SJCRH30 (cell line): ENCODE measurements at places on chromosomes 3 and 15. TPM values are rescaled to one million over a fixed set of nuclear protein-coding genes. Genes with fewer than 3 reads are reported as not detected.

C3orf20 gene
- total RNA-seq: not detected in 2 replicates

TTC21A gene
- 0.36 and 0.56 TPM in 2 replicates for total RNA-seq

ANKRD34C gene
- total RNA-seq: not detected in 2 replicates

ALDH1L1 gene
- 0.05 and 0.08 TPM in 2 replicates for total RNA-seq

NIPA2 gene
- total RNA-seq: 108 and 110 TPM in 2 replicates

CIDEC gene
- not detected in 2 replicates for total RNA-seq

MKRN3 gene
- total RNA-seq: 4.8 and 4.9 TPM in 2 replicates

SLC12A1 gene
- not detected in 2 replicates for total RNA-seq

DNA sequence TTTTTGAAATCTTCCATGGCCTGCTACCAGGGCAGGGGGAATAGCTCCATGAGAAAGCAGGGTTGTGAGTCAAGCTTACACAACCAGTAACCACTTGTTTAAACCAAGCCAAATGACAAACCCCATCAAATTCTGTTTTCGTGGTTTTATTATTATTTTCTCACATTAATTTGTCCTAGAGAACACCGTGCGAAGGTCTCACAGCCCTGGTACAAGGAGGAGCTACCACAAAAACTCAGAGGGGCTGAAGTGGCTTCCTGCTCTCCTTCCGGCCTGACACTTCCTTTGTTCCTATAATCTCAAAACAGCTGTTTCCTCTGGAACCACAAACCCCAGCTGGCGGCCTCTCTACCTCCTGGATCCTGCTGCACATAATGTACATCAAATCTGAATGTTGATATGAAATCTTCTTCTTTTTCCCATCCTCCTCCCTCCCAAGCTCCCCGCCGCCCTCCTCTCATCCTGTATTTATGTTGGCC lies 375.9 kb downstream of the MCTP2 start:
- no peaks in the 10 kb centered on the region for H3K36me3 ChIP-seq
- no peak overlapping the region for H3K4me3 ChIP-seq
- peak overlapping the region; percentile 16 for H3K27ac ChIP-seq
- peak; percentile 81 for DNase-seq
- peaks cover 8% of the 10 kb centered on the region for H3K4me1 ChIP-seq

DNA sequence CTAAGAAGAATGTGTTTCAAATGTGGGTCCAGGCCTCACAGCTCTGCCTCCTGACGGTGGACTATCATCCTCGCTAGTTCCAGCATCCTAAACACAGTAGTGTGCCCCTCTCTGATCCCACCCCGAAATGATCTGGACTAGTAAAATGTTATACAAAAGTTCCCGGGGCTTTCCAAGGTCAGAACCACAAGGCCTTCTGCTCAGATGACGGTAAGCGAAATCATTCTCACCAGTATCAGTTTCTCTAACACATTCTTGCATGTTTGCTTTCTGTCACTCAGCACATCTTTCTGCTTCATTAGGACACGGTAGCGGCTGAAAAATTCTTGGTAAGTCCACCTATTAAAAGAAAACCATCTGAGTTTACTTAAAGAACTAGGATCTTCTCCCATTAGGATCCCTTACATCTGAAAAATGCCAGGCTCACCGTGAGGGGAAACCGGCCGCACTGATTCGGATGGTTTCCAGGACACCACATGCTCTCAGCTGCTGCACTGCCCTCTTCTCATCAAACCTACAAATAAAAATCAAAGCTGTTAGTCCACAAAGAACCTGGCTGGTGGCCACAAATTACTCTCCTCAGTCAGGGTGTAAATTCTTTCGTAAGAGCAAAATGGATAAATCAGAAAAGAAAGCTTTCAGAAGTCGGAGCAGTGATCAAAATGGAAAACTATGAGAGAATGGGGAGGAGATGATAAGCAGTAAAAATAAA lies 83.9 kb upstream of the MYO5C start:
- H3K4me1 ChIP-seq: no peaks in the 10 kb centered on the region
- no peaks in the 10 kb centered on the region for H3K27me3 ChIP-seq
- H3K4me3 ChIP-seq: no peak overlapping the region
- DNase-seq: no peak
- H3K36me3 ChIP-seq: no peaks in the 10 kb centered on the region

DNA sequence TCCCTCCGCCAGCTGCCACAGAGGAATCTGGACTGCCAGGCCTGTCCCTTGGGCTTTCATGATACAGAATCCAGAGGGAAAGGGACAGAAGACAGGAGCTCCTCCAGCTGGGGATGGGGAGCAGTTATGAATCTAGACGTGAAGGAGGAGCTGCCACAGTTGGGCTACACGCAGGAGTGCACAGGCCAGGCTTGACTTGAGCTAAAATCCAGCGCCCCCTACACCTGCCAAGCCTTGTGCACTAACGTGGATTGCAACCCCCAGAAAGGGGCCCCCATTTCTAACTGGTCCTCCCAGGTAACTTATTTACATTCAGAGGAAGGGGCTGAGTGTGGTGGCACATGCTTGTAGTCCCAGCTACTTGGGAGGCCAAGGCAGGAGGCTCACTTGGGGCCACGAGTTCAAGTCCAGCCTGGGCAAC lies 14.3 kb downstream of the KLHL6 start:
- no peaks in the 10 kb centered on the region for H3K36me3 ChIP-seq
- no peak overlapping the region for H3K27ac ChIP-seq
- no peak overlapping the region for H3K4me3 ChIP-seq

DNA sequence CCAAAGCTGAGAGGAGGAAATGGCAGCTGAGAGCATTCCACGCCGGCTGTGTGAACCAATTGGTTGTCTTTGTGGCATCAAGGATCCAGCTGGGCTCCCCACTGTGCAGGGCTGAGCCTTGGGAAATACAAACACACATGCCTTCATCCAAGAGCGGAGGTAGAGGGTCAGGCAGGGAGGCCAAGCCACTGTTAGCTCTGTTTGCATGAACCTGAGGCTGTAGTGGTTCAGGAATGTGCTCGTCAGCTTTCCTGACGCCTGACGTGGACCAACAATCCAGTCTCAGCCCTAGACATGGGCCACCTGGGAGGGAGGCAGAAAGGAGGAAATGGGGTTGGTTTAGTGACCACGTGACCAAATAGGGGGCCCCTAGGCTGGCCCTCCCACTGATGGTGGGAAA lies 276.9 kb downstream of the TLE3 start:
- no peaks in the 10 kb centered on the region; the same call in 1 of the 2 replicates for H3K27me3 ChIP-seq
- no peaks in the 10 kb centered on the region for H3K36me3 ChIP-seq
- no peak overlapping the region for H3K4me3 ChIP-seq
- DNase-seq: peak; percentile 28
- no peaks in the 10 kb centered on the region for H3K4me1 ChIP-seq
- no peak overlapping the region for H3K27ac ChIP-seq

GRCh38 chr3:85162905-85163304 lies 204.1 kb downstream of the CADM2 start:
- H3K4me3 ChIP-seq: no peak overlapping the region
- no peaks in the 10 kb centered on the region for H3K36me3 ChIP-seq
- no peak overlapping the region for H3K27ac ChIP-seq
- H3K4me1 ChIP-seq: no peaks in the 10 kb centered on the region
- H3K27me3 ChIP-seq: no peaks in the 10 kb centered on the region

- no peak overlapping the region for H3K4me3 ChIP-seq
- H3K27ac ChIP-seq: no peak overlapping the region
- peaks cover 6% of the 10 kb centered on the region; the same call in 1 of the 2 replicates for H3K27me3 ChIP-seq
- no peaks in the 10 kb centered on the region for H3K36me3 ChIP-seq
- H3K4me1 ChIP-seq: peaks cover 15% of the 10 kb centered on the region
Observed at GRCh38 chr3:129039271-129040038, 21.1 kb upstream of the GP9 start.

GRCh38 chr15:39628546-39629257 lies 47.8 kb downstream of the THBS1 start:
- H3K4me3 ChIP-seq: no peak overlapping the region
- 0 out of 2 replicates have a peak, but pooled peaks cover 3% of the 10 kb centered on the region for H3K4me1 ChIP-seq
- DNase-seq: no peak

DNA sequence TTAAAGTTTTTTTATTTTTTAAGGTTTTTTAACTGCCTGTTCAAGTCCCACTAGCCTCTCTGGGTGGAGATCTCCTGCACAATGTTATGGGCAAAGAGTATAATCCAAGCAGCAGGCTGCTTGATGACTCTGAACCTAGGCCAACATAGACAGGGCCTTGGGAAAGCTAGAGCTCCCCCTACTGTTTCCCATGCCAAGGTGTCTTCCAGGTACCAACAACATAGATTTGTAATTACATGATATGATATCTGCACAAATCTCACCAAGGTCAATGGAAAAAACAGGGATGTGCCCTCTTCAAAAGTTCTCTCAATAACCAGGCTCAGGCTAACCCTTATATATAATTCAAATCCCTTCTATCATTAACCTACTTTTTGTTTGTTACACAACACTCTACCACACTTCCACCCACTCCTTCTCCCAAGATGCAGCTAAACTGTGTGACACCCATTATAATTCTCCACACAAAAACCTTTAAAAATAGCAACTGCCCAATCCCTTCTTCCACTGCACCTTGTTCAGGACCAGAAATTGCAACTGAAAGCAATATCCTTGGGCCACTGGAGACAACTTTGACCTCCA lies 43.8 kb downstream of the RBM15B start:
- H3K4me1 ChIP-seq: no peaks in the 10 kb centered on the region
- H3K36me3 ChIP-seq: peaks cover 33% of the 10 kb centered on the region
- H3K27me3 ChIP-seq: no peaks in the 10 kb centered on the region

GRCh38 chr3:126763035-126763434 lies 59.0 kb downstream of the CHCHD6 start:
- H3K27ac ChIP-seq: no peak overlapping the region
- H3K4me3 ChIP-seq: no peak overlapping the region
- no peaks in the 10 kb centered on the region for H3K27me3 ChIP-seq
- no peaks in the 10 kb centered on the region for H3K36me3 ChIP-seq
- DNase-seq: no peak
- no peaks in the 10 kb centered on the region for H3K4me1 ChIP-seq

DNA sequence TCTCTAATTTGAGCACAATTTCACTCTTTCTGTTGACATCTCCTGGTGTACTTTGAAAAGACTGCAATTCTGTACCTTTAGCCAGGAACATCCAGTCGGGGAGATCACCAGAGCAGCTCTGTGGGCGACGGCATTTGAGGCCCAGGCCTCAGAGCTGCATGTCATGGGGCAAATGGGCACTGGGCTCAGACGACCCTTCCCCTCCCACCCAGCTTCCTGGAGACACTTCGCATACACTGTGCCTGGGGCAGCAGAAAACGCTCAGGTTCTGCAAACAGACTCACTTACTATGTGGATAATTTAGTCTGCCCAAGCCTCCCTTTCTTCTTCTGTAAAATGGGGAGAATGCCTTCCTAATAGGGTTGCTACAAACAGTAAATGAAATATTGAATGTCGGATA lies 96.9 kb downstream of the HMG20A start:
- no peaks in the 10 kb centered on the region for H3K36me3 ChIP-seq
- no peaks in the 10 kb centered on the region for H3K4me1 ChIP-seq
- no peaks in the 10 kb centered on the region for H3K27me3 ChIP-seq
- no peak overlapping the region for H3K4me3 ChIP-seq

DNA sequence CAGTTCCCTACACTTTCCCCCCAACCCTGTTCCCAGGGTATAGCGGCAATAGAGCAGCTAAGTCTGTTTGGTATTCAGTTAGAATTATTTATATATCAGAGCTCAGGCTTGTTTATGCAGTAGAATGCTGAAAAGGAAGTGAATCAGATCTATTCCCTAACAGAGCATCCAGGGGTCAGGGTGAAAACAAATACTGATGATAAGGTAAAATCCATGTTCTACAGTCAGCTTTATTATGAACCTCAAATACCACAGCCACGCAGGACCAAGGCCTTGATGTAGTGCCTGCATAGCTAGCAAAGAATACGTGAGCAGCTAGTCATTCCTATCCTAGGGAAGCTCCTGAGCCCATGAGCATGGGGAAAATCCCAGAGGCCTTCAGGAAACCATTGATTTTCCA lies 229.7 kb upstream of the ICE2 start:
- H3K4me1 ChIP-seq: no peaks in the 10 kb centered on the region
- no peaks in the 10 kb centered on the region for H3K36me3 ChIP-seq
- H3K4me3 ChIP-seq: no peak overlapping the region
- H3K27me3 ChIP-seq: no peaks in the 10 kb centered on the region
- no peak overlapping the region for H3K27ac ChIP-seq

DNA sequence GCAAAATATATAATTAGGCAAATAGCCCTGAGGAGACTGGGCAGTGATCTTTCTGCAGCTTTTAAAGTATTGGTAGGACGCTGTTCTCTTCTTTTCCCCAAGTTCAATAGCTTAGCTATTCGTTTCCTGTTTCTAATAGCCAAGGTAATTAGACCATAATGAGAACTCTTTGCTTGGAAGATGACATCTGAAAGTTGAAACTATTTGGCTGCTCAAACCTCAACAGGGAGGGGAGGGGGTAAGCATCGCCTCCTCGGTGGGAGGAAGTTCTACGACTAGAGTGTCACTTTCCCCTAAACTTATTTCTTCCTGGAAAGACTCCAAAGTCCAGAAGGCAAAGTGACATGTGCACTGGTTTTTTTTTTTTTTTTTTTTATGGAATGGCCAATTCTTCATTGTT lies 22.8 kb upstream of the ALDH1A3 start:
- no peak overlapping the region for H3K4me3 ChIP-seq
- H3K4me1 ChIP-seq: peaks cover 28% of the 10 kb centered on the region

DNA sequence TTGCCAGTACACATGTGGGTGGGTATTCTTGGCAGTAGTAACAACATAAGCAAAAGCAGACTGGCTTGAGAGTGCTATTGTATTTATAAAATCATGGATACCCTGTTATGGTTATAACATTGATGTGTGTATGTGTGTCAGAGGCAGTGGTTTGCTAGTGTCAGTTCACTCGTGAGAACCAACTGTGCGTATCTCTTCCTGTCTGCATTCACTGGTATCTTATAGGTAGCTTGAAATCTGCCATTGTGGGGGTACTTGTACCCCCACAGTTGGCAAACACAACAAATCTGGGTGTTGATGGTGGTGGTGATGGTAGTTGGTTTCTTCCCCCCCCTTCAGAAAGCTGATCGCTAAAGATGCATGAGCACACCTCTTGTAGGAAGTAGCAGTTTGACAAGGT lies 355.8 kb upstream of the SATB1 start:
- H3K4me3 ChIP-seq: no peak overlapping the region
- H3K4me1 ChIP-seq: no peaks in the 10 kb centered on the region
- no peaks in the 10 kb centered on the region for H3K36me3 ChIP-seq
- DNase-seq: no peak

DNA sequence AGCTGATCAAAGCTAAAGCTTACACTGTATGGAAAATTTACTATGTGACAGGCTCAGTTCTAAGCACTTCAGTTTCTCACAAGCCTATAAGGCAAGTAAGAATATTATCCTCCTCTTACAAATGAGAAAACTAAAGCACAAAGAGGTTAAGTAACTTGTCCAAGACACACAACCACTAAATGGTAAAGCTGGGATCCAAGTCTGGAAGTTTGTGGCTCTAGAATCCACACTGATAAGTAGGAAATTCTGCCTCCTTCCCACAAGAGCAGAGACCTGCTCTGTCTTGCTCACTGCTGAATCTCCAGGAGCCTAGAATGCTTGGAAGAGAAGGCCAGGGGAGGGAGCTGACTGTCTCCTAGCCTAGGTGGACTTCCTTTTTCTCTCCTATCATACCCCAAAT lies 60.6 kb downstream of the MAGI1 start:
- H3K4me1 ChIP-seq: no peaks in the 10 kb centered on the region
- no peak overlapping the region for H3K27ac ChIP-seq
- no peaks in the 10 kb centered on the region for H3K27me3 ChIP-seq

DNA sequence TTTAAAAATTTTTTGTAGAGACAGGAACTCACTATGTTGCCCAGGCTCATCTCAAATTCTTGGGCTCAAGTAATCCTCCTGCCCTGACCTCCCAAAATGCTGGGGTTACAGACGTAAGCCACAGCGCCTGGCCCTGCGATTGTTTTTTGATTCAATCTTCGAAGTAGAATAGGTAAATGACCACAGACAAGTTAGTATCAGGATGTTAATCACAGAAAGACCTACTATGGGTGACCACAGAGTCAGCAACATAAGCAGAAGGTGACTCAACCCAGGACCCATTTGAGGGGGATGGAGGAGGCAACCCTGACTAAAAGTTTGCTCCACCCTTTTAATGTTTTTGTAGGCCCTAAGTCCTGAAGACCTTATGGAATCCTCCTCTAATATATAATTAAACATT lies 10.0 kb upstream of the USP3 start:
- H3K4me3 ChIP-seq: no peak overlapping the region
- no peaks in the 10 kb centered on the region for H3K27me3 ChIP-seq
- no peak for DNase-seq
- no peak overlapping the region for H3K27ac ChIP-seq
- H3K36me3 ChIP-seq: no peaks in the 10 kb centered on the region
